ENCODE measurements at places on chromosomes 6 and 20. TPM values are rescaled to one million over a fixed set of nuclear protein-coding genes. Genes with fewer than 3 reads are reported as not detected.

KCNG1 gene
- 3.5 TPM for total RNA-seq

BHLHE23 gene
- total RNA-seq, result not detected

ASIP gene
- 3.0 TPM for total RNA-seq

RPS6KA2 gene
- 69.9 TPM for total RNA-seq

- DNase-seq, result no peak
Observed at GRCh38 chr6:114955363-114955762, 612.5 kb upstream of the HS3ST5 start.

GRCh38 chr6:155352811-155353210 is 38.5 kb upstream of the TFB1M start:
- no peak for DNase-seq

GRCh38 chr6:153767127-153767526 is 271.9 kb upstream of the OPRM1 start:
- DNase-seq, result no peak

DNA sequence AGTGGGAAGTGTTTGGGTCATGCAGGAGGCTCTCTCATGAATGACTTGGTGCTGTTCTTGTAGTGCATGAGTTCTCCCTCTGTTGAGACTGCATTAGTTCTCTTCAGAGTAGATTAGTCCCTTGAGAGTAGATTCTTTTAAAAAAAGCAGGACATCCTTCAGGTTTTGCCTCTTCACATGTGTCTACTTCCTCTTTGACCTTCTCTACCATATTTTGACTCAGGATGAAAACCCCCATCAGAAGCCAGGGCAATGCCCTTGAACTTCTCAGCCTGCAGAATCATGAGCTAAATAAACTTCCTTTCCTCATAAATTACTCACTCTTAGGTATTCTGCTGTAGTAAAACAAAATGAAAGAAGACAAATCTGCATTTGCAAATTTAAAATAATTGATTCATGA is 170.3 kb downstream of the CD109 start:
- no peak for DNase-seq

GRCh38 chr6:14718861-14719260 is 527.0 kb upstream of the JARID2 start:
- no peak for DNase-seq

GRCh38 chr20:8309634-8310033 is 177.6 kb downstream of the PLCB1 start:
- DNase-seq, result no peak
